ENCODE measurements at places on chromosomes 6 and 20.

DNA sequence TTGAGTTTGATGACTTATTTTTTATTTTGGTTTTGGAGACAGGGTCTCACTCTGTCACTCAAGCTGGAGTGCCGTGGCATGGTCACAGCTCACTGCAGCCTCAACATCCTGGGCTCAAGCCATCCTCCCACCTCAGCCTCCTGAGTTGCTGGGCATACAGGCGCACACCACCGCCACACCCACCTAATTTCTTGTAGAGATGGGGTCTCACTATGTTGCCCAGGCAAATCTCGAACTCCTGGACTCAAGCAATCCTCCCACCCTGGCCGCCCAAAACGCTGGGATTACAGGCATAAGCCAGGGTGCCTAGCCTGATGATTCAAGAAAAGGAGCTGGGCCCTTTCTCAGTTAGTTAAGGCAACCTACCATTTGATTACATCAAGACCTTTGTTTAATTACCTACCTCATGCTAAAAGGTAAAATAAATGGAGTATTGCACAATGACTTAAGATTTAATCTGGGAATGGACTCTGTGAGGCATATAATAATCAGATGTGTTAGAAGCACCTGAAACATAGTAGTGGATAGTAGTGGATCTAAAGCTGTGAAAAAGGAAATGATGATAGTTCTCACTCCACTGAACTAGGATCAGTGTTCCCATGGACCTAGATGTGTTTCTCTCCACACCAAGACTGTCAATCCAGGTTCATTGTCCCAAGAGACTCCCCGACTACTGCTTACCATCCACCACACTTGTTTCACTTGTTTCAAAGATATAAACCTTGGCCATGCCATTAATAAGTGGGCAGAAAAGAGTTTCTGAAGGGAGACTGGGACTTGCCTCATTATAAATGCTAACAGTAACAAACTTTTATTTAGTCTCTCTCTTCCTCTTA lies 2.1 kb downstream of the TNFRSF21 start:
- no peak for DNase-seq

DNA sequence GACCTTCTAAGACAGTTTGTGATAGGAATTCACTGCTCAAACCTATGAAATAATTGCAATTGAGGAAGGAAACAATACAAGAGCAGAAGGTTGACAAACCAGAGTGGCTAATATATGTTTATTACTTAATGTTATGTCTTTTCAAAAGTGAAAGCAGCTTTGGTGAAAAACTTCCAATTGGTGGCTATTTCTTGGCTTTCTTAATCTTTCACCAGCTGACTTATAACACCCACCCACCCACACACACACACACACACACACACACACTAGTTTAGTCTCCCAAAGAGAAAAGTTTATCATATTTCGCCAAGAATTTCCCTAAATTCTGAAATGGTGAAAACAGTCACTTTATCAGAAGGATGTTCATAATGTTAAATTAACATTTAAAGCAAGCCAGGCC lies 583.5 kb downstream of the EYS start:
- DNase-seq = no peak

DNA sequence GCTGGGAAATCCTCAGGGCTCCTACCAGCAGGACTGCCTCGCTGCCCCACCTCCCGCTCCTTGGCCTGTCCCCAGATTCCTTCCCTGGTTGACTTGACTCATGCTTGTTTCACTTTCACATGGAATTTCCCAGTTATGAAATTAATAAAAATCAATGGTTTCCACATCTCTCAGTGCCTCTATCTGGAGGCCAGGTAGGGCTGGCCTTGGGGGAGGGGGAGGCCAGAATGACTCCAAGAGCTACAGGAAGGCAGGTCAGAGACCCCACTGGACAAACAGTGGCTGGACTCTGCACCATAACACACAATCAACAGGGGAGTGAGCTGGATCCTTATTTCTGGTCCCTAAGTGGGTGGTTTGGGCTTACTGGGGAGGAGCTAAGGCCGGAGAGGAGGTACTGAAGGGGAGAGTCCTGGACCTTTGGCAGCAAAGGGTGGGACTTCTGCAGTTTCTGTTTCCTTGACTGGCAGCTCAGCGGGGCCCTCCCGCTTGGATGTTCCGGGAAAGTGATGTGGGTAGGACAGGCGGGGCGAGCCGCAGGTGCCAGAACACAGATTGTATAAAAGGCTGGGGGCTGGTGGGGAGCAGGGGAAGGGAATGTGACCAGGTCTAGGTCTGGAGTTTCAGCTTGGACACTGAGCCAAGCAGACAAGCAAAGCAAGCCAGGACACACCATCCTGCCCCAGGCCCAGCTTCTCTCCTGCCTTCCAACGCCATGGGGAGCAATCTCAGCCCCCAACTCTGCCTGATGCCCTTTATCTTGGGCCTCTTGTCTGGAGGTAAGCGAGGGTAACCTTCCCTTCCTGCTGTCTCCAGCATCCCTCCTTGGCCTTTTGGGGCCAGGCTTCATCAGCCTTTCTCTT lies at the start of gene CFB:
Gene CFB, plus strand, starts transcription at position 589 of the 863 bp plus-strand sequence. Its CDS starts 127 bp downstream, at position 716.
- DNase-seq = no peak

GRCh38 chr6:53440336-53440945 lies 91.7 kb upstream of the ELOVL5 start:
- DNase-seq = no peak

GRCh38 chr6:137870744-137871247 lies 3.7 kb downstream of the TNFAIP3 start:
- peak; percentile 64 for DNase-seq

DNA sequence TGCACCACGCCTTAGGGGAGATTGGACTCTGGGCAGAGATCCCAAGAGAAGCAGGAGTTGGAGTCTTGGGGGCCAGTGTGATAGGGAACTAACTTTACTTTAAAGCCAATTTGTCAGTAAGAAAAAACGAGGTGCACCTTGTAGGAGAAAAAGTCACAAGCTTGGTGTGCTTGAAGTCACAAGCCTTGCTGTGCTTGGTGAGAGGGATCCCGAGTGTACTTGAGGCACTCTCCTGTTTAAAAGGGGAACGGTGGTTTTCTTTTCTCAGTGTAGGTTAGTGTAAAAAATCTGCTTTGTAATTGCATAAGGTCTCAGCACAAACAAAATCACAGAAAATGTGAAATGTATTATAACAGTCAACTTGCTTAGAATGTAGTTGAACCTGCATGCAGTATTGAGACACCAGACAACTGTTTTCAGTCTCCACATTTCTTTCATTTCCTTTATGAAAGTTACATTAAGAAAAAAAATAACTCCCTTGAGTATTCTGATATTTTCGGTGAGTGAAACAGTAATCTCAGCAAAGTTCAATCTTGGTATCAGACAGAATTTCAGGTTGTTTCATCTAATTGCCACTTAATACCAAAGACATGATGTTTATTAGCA lies 111.1 kb upstream of the DUSP22 start:
- DNase-seq = no peak

- no peak for DNase-seq
These were observed 7.5 kb downstream of the HELZ2 start for GRCh38 chr20:63566395-63567135.

- DNase-seq = no peak
These were observed 43.3 kb downstream of the IL20RA start for GRCh38 chr6:137001299-137001976.

GRCh38 chr20:60950561-60950960 lies 301.5 kb upstream of the CDH4 start:
- DNase-seq = no peak

DNA sequence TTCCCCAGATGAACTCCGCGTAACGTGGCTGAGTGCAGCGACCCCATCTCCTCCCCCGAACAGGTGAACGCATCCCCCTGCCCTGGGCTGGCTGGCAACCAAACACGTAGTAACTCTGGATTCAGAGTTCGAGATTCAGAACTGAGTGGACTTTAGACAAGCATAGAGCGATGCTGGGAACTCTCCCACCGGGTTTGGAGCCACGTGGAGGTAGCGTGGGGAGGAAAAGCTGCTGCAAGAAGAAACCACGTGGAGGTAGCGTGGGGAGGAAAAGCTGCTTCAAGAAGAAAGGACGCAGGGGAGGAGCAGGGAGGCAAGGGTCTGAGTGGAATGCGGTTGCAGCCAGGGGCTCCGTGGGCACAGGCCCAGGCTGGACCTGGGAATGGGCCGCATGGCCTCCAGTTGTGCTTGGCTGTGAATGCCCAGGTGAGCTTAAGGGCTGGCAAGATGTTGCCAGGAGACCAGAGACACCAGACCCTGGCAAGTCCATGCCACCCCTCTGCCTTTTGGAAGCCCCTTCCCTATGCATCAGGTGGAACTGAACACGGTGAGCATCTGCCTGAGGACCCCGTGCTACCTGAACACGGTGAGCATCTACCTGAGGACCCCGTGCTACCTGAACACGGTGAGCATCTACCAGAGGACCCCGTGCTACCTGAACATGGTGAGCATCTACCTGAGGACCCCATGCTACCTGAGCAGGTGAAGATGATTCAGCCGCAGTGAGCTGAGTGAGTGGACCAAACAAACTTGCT lies 118.0 kb upstream of the FRMD1 start:
- no peak for DNase-seq

- no peak for DNase-seq
These were observed 40.3 kb downstream of the MAP3K4 start for GRCh38 chr6:161031721-161032495.

- no peak for DNase-seq
These were observed 16.8 kb upstream of the RHAG start for GRCh38 chr6:49653438-49653837.

GRCh38 chr6:138346302-138347195 lies 31.2 kb upstream of the SMIM28 start:
- no peak for DNase-seq

DNA sequence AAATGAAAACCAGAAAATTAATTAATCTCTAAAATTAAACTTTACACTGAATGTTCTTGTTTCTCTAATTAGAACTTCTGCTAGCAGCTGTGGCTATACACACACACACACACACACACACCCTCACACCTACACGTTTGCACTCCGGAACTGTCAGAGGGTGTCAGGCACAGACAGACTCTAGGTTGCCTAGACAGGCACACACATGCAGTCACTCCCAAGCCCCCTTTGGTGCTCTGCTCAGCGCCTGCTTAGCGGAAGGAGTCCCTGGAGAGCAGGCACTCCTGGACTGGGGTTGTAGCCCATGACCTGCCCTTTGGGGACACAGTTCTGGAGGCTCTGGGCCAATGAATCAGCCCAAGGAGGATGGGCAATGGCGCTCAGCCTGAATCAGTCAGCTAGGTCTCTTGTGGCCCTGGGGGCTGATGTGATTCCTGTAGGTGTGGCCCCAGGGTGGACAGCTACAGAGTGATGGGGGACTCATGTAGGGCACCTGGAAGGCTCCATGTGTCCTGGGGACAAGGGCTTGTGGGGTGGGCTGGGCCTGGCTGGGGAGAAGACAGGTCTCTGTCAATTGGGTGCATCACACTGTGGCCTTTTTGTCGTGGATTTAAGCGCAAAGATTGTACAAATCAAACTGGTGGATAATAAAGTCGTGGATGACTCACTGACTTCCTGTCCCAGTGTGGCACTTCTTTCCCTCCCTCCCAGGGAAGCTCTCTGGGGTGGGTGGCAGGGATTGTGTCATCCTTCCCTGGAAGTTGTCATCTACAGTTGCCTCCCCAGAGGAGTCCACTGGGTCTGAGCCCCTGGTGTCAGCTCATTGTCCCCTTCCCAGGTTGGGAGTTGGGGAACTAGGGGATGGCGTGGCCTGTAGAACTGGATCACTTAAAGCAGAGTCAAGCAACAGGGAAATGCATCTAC lies 8.8 kb downstream of the TMEM151B start:
- no peak for DNase-seq

GRCh38 chr6:134293659-134294161 lies 24.2 kb downstream of the SGK1 start:
- DNase-seq = no peak

- DNase-seq = no peak
These were observed 71.1 kb downstream of the STMND1 start for GRCh38 chr6:17172836-17173470.

DNA sequence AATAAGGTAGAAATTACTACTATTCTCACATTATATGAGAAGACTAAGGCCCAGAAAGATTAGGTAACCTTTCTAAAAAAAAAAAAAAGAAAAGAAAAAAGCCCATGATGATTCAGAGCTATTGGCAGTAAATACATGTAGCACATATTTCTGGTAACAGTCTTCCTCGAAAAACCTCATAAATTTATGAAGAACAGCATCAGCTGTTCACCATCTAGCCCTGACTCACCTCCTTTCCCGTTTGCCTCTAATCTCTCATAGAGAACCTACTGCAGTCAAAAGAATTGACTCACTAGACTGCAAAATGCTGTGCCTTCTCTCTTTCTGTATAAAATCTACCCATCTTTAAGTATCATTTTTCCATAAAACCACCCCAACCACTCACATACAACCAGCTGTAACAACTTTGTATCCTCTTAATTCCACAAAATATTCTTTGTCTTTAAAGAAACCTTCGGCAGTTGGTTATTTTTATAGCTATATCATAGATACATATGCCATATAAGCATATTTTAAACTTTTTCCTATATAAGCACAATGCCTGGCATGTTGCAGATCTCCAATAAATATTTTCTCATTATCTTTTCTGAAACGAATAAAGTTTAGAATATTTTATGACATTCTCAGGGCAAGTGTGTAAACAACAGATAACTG lies 152.7 kb upstream of the ENPP5 start:
- DNase-seq = no peak

DNA sequence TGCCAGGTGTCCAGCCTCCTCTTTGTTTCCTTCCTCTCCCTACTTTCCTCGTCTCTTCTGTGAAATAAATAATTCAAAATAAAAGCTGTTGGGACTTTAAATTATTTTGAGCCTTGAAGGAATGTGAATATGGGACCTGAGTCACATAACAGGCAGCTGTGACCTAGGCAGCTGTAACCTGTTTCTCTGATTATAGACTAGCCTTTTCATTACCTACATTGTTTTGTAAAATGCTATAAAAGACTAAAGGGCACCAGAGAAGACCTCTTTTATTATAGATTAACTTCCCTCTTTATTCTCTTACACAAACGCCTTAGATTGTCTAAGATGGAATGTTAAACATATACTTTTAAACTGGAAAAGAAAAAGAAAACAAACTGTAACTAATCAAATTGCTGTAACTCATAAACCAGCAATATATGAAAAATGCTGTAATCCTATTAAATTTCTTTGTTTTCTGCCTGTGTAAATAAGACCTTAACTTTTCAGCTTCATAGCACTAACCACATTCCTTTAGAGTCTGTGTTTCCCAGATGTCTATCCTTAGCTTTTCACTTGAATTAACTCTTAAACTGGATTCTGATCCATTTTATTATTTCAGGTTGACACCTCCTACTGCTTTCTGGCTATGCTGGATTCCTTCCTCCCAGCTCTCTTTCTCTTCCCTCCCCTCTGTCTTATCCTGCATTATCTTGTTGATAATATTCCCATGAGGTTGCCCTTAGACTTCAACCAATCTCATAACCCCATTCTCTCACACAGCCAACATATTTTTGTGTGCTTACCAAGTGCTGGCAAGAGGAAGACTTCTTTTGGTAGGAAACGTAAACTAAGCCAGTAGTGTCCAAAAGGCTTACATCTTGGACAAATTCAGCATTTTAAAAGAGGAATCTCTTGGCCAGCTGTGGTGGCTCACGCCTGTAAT lies 69.2 kb downstream of the TPD52L1 start:
- DNase-seq = no peak

- DNase-seq = no peak
These were observed 49.9 kb upstream of the PBOV1 start for GRCh38 chr6:138267971-138268895.

- no peak for DNase-seq
These were observed 24.9 kb downstream of the KIF13A start for GRCh38 chr6:17962436-17963031.

- DNase-seq = no peak
These were observed 20.8 kb downstream of the TMEM14A start for GRCh38 chr6:52691718-52692117.

GRCh38 chr6:5061152-5061551 lies 24.0 kb upstream of the PPP1R3G start:
- DNase-seq = no peak

- DNase-seq = no peak
These were observed 131.7 kb downstream of the BFSP1 start for GRCh38 chr20:17399303-17399985.
